GM04504 (cell line): ENCODE measurements at places on chromosomes 2 and 18.

DNA sequence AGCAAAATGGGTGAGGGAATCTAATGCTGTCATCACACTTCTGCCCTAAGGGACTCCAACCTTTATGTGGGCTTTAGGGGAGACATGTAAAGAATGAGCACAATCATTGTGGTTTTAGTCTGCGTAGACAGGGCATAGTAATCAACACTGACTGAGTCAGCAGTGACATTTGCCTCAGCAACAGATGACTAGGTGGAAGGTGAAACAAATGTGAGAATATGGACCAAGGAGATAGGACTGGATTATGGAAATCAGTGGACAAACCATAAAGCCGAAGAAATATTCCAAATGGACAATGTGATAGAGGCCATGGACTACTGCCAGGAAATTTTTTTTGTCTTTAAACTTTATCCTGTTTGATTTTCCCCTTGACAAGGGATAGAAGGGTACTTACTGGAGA, 83.9 kb downstream of the PDK1 start:
- DNase-seq = peak; percentile 60

- DNase-seq = no peak
These were observed 2.0 kb downstream of the KCNF1 start for GRCh38 chr2:10913501-10914271.

DNA sequence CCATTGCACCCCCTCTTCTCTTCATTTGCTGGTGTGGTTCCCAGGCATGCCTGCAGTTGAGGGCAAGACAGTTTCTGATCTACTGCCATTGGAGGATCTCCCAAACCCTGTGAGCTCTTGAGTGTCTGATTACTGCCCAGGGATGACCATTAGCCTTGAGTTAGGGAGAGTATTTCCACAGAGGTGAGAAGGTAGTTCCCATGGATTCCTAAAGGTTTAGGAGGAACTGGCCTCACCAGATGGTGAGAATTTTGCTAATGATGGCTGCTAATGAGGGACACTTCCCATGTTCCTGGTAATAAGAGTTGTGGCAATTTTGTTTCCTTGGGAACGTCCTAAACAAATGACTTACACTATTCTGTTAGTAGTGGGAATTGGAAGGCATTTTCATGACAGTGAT, 42.5 kb downstream of the PTPRM start:
- no peak for DNase-seq

DNA sequence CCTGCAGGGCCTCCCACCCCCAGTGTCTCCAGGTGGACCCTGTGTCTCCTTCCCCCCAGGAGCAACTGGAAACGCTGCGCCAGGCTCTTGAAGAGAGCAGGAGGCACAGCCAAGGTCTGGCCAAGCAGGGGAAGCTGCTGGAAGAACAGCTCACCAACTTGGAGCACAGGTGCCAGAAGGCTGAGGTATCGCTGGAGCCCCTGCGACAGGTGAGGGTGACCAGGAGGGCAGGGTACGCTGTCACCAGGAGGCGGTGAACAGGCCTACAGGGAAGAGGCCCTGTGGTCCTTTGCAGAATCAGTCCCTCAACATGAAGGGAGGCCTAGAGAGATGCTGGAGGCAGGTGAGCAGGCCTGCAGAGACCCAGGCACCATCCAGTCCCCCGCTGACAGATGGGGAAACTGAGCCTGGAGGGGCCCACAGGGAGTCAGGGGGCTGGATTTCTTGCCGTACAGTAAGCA, 15.6 kb upstream of the SNED1 start:
- no peak for DNase-seq

DNA sequence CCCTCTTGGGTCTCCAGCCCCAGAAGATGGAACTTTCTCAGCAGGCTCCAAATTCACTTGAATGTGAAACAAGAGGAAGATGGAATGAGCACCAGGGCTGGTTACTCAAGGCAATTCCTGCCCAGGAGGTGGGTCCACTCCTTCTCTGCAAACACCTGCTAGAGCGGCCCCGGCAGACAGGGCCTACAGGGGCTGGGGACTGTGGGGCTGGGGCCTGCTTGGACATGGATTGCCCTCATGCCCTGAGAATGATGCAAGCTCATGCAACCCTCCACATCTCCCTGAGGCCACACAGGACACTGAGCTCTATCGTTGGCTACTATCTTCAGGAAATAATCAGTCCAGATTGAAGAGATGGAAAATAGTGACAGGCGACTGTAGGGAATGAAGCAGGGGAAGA, 39.1 kb downstream of the TFCP2L1 start:
- DNase-seq = no peak

DNA sequence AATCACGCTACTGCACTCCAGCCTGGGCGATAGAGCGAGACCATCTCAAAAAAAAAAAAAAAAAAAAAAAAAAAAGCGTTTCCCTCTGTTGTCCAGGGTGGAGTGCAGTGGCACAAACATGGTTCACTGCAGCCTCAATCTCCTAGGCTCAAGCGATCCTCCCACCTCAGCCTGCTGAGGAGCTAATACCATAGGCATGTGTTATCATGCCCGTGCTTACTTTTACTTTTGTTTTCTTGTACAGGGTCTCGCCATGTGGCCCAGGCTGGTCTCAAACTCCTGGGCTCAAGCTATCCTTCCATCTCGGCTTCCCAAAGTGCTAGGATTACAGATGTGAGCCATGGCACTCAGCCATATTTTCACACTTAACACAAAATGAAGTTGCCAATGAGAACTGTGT, 37.5 kb downstream of the PSME4 start:
- no peak for DNase-seq

- DNase-seq = no peak
These were observed 28.8 kb downstream of the COLEC12 start for GRCh38 chr18:471716-472115.

- DNase-seq = no peak
These were observed 186.5 kb downstream of the RTP5 start for GRCh38 chr2:242056026-242056425.

GRCh38 chr18:12271376-12272235, 17.4 kb downstream of the CIDEA start:
- DNase-seq = peak; percentile 60

DNA sequence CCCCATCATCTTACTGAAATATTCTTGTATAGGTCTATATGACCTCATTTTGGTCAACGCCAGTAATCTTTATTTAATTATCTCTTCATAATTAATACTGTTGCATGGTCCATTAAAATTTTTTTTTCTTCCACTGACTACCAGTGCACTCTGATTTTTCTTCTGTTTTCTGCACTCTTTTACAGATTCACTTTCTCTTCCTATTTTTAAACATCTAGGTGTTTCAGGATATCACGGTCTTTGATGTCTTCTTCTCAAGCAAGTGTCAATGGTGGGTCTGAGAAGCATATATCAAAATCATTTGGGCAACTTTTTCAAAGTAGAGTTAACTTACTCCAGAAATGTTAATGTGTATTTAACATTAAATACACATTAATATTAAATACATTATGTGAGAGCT, 51.4 kb downstream of the CCDC141 start:
- no peak for DNase-seq

GRCh38 chr2:48496849-48497248, 33.1 kb upstream of the STON1 start:
- peak; percentile 78 for DNase-seq

DNA sequence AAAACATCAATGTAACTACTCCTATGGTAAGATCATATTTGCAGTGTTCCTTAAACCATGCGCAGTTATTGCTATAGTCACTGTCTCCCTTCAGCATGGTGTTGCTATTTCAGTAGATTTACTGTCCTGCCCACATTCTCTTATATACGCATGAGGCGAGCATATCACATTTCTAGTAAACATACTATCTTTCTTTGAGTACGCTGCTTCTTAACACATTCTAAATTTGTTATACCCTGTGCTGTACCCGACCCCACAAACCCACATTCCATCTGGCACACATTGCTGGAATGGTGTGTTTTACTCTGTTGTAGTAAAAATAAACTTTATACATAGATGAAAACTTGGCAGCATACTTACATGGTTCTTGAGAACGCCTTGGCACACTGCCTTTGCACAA, 163.3 kb downstream of the QPCT start:
- no peak for DNase-seq

DNA sequence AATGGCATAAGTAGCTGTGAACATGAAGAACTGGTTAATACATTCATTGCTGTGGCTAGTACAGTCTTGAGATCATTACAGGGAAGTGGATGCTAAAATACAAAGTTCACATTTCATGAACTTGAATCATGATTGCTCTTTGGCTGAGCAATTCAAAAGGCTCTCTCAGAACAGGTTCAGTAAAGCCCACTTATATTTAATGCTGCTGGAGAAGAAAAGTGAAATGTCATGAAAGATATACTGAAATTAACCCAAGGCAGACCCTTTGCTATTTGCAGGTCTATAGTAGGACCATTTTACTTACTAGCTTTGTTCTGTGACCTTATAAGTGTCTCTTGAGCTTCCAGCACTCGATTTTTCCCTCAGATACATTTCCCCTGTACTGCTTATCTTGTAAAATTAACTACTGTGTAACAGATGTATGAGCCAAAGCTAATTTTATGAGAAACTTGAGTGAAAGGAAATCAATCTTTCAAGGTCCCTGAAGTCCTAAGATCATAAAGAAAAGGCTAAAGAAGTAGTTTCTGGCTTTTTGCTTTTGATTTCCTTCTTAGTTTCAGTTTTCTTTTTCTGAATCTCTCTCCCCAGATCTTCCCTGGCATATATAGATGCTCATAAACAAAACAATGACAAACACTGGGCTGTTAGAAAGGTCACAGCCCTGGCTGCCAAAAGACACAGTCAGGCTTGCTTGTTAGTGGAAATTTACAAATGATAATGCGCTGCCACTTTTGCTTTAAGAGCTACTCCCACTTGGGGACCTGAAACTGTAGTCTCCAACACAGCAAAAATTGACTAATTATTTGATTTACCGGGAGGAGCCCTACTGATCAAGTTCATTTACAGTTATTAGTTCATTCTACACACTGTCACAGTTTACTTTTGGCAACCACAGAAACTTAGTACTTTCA, 132.7 kb upstream of the XPO1 start:
- no peak for DNase-seq

- no peak for DNase-seq
These were observed 9.5 kb downstream of the DUSP19 start for GRCh38 chr2:183088061-183088460.

- DNase-seq = no peak
These were observed 3.4 kb downstream of the SGPP2 start for GRCh38 chr2:222427646-222428301.

DNA sequence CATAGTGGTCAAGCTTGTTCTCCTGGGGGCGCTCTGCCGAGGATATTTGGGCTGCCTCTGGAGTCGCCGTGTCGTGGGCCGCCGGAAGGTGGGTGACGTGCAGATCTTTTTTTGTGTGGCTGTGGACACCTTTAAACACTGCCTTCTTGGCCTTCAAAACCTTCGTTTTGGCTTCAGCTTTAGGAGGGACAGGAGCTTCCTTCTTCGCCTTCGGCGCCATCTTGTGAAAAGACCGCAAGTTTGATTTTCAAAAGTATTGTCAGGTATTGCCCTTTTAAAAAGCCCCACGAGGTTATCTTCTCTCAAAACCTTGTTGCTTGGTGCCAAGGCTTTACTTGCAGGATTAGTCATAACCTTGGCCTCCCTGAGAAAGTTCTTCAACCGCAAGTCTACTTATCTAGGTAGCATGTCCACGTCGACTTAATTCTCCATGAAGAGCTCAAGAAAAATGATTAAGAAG, 20.8 kb downstream of the LAMA3 start:
- no peak for DNase-seq

- DNase-seq = no peak
These were observed 27.0 kb upstream of the HNMT start for GRCh38 chr2:137937246-137937645.

DNA sequence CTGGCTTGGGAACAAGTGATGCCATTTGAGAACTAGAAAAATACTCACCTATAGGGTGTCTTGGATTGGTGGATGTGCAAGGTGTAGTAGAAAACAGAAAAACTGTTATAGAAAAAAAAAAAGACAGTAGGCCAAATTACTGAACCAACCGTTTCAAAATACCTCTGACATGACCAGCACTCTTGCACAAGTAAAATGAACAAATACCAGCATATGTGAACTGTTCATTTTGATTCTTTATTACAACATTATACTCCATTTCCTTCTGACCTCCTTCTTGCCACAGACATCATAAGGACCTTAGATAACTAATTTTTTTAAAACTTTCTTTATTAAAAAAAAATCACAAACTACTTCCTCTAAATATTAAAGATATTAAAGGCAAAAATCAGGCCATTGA, 125.5 kb downstream of the ATAD2B start:
- DNase-seq = peak; percentile 40

DNA sequence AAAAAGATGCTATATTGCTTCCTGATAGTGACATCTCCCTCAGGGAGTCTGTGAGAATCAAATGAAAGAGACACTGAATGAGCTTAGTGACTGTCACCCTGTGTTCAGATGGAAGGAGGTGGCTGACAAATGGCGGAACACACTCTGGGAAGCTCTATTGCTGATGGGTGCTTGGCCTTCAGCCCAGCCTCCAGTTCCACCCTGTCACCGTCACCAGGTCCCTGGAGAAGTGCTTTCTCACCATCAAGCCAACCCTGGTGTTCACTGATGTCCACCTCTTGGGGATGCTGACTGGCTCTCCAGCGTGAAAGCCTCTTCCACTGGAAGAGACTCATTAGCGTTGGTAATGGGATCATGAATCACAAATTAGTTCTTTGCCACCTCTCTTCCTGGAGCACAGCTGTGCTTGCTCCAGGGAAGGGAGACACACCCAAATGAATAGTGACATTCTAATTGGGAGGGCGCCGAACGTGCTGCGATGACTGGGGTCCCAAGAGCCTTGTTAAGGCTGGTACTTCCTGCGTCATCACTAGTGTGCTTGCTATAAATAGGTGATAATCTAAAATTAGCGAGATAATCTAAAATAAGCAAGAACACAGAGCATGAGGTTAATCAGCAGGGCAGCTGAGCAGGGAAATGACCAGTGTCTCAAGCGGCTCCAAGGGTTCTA, 154.0 kb downstream of the CLIP4 start:
- DNase-seq = no peak

GRCh38 chr2:1493431-1494126, 80.3 kb downstream of the TPO start:
- no peak for DNase-seq

DNA sequence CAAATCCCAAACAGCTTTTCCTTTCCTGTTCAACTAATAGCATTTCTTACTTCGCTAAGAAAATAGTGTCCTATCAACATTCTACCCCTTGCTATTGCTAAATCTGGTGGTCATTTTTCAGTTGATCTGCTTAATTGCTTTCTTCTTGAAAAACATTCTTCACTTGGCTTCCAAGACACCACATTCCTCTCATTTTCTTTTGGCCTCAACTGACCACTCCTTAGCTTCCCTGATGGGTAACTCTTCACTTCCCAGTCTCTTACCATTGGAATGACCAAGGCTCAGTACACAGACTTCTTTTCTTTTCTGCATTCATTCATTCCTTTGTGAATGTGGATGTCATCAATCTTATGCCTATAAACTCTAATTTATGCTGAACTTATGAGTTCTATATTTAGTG, 230.8 kb upstream of the CDH2 start:
- no peak for DNase-seq

- no peak for DNase-seq
These were observed 20.1 kb downstream of the CTDP1 start for GRCh38 chr18:79699653-79700052.
